ENCODE measurements at places on chromosomes 7 and 10. TPM values are rescaled to one million over a fixed set of nuclear protein-coding genes. Genes with fewer than 3 reads are reported as not detected.

The ZNF365 gene
- 0.37 TPM for polyA plus RNA-seq

The EPHA1 gene
- polyA plus RNA-seq = 15.7 TPM

The OR2A12 gene
- not detected for polyA plus RNA-seq

The RBP3 gene
- polyA plus RNA-seq = 0.15 TPM

The SLC26A5 gene
- 0.10 TPM for polyA plus RNA-seq

The ARHGEF5 gene
- 21.3 TPM for polyA plus RNA-seq

The FAM24A gene
- polyA plus RNA-seq = not detected

The ACADSB gene
- polyA plus RNA-seq = 25.9 TPM

The ADIRF gene
- 17.3 TPM for polyA plus RNA-seq

The TRIM74 gene
- polyA plus RNA-seq = 1.3 TPM

The BTRC gene
- 28.3 TPM for polyA plus RNA-seq

The GRID1 gene
- 1.8 TPM for polyA plus RNA-seq

The GUSB gene
- polyA plus RNA-seq = 74.9 TPM

The CAV2 gene
- 23.3 TPM for polyA plus RNA-seq

The PALD1 gene
- polyA plus RNA-seq = 10.6 TPM

The TAX1BP1 gene
- 143 TPM for polyA plus RNA-seq

The LIPK gene
- polyA plus RNA-seq = not detected

The ERVW-1 gene
- polyA plus RNA-seq = 0.55 TPM

The ZPBP gene
- 0.43 TPM for polyA plus RNA-seq

The ASZ1 gene
- not detected for polyA plus RNA-seq

The TMEM72 gene
- polyA plus RNA-seq = 60.1 TPM

The GIMAP6 gene
- polyA plus RNA-seq = 16.6 TPM

The ITGB8 gene
- 38.5 TPM for polyA plus RNA-seq

The ASB10 gene
- polyA plus RNA-seq = not detected

The A1CF gene
- polyA plus RNA-seq = 8.2 TPM

The CNNM1 gene
- 2.5 TPM for polyA plus RNA-seq

The GRID2IP gene
- 0.40 TPM for polyA plus RNA-seq

The MASTL gene
- polyA plus RNA-seq = 16.4 TPM

The VWA2 gene
- 2.1 TPM for polyA plus RNA-seq

The EBLN1 gene
- not detected for polyA plus RNA-seq

The DPYSL4 gene
- polyA plus RNA-seq = 12.8 TPM

The KDM7A gene
- 12.4 TPM for polyA plus RNA-seq

The UNCX gene
- 6.5 TPM for polyA plus RNA-seq

The SFXN3 gene
- 22.6 TPM for polyA plus RNA-seq

The MGMT gene
- polyA plus RNA-seq = 21.3 TPM

The PRLHR gene
- not detected for polyA plus RNA-seq

The INMT gene
- polyA plus RNA-seq = 1.4 TPM

The RTKN2 gene
- 10.2 TPM for polyA plus RNA-seq

The KCNIP2 gene
- 2.4 TPM for polyA plus RNA-seq

The ZNF735 gene
- polyA plus RNA-seq = not detected

The TAS2R41 gene
- not detected for polyA plus RNA-seq

The MMP21 gene
- 0.29 TPM for polyA plus RNA-seq

The AASS gene
- polyA plus RNA-seq = 33.2 TPM

The HOXA1 gene
- polyA plus RNA-seq = 2.5 TPM

The RFC2 gene
- polyA plus RNA-seq = 50.8 TPM

The SKIDA1 gene
- polyA plus RNA-seq = 12.1 TPM

The ANKRD1 gene
- 1.3 TPM for polyA plus RNA-seq

The PCLO gene
- 10.3 TPM for polyA plus RNA-seq

The NEUROG3 gene
- polyA plus RNA-seq = not detected

The FBXW4 gene
- polyA plus RNA-seq = 59.7 TPM

The EGFR gene
- 31.1 TPM for polyA plus RNA-seq

The GTF2IRD1 gene
- polyA plus RNA-seq = 58.4 TPM

The IPMK gene
- 7.5 TPM for polyA plus RNA-seq

The CYP2C8 gene
- polyA plus RNA-seq = 3.5 TPM

The VSTM4 gene
- polyA plus RNA-seq = 15.9 TPM

The AGR3 gene
- polyA plus RNA-seq = 2.4 TPM

Measured in right renal cortex interstitium (tissue), 3 donors.